ENCODE measurements at places on chromosomes 3 and 15.

DNA sequence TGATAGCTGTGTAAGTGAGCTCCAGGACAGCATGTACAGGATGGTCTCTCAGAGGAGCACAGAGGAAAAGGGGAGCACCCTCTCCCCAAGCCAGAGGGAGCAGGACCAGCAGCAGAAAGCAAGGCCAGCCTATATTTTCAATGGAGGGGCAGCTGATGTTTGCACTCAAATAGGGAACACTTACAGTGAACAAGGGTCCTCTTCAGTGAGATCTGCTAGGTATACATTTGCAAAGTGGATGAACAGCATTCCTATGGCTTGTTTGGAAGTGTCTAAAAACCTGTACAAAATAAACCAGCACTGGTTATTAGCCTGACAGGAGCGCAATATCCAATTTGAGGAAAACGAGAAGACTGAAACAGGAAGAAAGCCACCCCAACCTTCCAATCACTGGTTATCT lies 17.6 kb upstream of the MUSTN1 start:
- no peak for DNase-seq

GRCh38 chr15:29935296-29936004 lies 113.2 kb upstream of the TJP1 start:
- peak; percentile 13 for DNase-seq

DNA sequence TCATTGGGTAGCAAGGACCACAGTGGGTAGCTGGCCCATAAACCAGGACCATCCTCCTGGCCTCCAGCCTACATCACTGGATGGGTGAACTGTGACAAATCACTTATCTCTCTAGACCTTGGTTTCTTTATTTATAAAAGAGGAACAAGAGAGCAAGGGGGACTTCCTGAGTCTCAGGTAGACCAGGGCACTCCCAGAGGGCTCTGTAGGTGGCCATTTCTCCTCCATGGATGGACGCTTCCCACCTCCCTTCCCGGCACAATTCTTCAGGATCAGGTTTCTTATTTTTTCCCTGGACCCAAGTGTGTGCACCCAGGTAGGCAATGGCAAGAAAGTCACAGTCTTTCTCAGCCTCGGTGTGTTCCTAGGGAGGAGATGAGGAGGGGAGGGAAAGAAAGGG lies 41.4 kb upstream of the SPATA12 start:
- no peak for DNase-seq

DNA sequence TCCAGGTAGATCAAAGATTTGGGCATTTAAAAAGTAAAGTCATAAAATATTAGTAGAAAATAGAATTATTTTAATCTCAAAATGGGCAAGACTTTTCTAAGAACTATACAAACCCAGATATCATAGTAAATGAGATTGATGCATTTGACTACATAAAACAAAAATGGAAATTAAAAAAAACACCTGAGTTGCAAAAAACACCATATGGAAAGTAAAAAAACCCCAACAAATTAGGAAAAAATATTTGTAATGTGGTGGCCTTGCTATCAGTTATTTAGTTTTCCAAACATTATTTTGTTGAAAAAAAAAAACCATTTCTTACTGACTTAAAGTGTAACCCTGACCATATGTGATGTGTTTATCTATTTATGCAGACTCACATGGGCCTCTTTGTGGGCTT lies 97.2 kb downstream of the PDCD6IP start:
- DNase-seq: no peak

GRCh38 chr3:178519701-178520100 lies 16.5 kb upstream of the KCNMB2 start:
- DNase-seq: no peak

DNA sequence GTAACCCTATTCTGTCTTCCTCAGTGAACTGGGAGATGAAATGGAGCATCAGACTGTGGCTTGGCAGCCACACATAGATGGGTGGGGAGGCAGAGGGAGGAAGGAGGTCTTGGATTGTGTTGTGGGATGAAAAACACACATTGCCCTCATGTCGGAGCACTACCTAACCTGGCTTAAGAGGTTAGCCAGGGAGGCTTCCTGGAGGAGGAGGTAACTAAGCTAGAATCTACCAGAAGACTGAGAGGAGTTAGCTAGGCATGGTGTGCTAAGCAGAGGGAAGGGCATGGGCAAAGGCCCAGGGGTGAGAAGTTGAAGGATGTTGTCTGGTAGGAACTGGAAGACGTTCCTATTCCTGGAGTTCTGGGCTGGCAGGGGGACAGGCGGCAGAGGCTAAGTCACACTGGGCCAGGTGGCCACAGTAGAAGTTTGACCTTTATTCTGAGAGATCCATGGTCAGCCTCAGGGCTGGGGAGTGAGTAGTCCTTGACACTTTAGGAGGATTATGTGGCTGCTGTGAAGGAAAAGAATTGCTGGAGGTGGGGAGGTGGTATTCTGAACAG lies 7.7 kb upstream of the PRKCD start:
- DNase-seq: no peak

DNA sequence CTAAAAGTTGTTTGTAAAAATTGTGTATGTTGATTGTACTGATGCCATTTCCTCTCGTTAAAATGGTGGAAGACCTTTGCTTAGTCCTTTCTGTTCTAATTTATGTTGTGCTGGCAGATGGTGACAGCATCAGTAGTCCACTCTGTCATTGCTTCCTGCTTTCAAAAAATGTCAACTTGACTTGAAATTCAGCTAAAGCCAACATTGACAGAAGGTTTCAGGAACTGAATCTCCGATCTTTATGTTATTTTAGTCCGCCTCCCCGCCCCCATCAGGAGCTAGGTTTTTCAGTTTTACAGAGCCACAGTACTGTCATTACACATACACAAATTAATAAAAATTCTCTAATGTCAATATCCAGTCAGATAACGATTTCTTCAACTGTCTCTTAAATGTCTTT lies 1.5 kb downstream of the CEP63 start:
- DNase-seq: peak; percentile 77

GRCh38 chr3:53588122-53588521 lies 93.7 kb downstream of the CACNA1D start:
- DNase-seq: no peak
